ENCODE measurements at places on chromosomes 11 and 22. TPM values are rescaled to one million over a fixed set of nuclear protein-coding genes. Genes with fewer than 3 reads are reported as not detected.

Gene TMEM151A
- total RNA-seq = 4.0 TPM

Gene RIBC2
- total RNA-seq = 1.8 TPM

Gene HTATIP2
- 207 TPM for total RNA-seq

Gene KDM4E
- total RNA-seq = not detected

Gene RTN4R
- total RNA-seq = 12.4 TPM

Gene DNAJB7
- total RNA-seq = not detected

Gene SLC29A2
- total RNA-seq = 5.7 TPM

Gene RIMBP3C
- total RNA-seq = 0.24 TPM

Gene LMO2
- 1.1 TPM for total RNA-seq

Gene KRTAP5-1
- total RNA-seq = not detected

Gene SPTBN2
- total RNA-seq = 10.3 TPM

Gene PGA3
- total RNA-seq = not detected

Gene RRP7A
- total RNA-seq = 56.7 TPM

Gene MEI1
- not detected for total RNA-seq
